Stimulated activated CD4-positive, alpha-beta T cell treated with anti-CD3 and anti-CD28 coated beads, TNF-alpha, amount 100 ng/mL, for 1 hour (primary cell): ENCODE measurements at places on chromosomes 1 and 21.
A peak's percentile ranks its signal among the peaks of the same experiment; 100 is the strongest.

DNA sequence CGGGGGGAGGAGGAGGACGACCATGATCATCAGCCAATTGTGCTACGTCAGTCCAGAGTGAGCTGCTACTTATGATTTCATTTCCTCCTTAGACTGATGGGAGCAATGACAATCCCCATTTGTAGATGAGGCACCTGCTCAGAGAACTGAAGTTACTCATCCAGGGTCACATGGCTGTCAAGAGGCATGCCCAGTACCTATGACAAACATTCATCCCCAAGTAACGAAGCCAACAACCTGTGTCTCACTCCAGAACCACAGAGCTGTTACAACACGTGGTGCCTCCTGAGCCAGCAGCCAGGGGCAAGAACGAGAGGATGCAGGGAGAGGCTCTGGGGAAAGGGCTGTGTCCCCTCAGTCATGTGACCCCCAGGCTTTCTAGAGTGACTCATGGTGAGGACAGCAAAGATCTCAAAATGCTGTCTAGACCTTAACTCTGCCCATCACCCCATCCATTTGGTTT lies 93.6 kb downstream of the SIM2 start:
- no peak for DNase-seq

GRCh38 chr1:99236756-99237155 lies 27.5 kb upstream of the PLPPR4 start:
- no peak for DNase-seq

DNA sequence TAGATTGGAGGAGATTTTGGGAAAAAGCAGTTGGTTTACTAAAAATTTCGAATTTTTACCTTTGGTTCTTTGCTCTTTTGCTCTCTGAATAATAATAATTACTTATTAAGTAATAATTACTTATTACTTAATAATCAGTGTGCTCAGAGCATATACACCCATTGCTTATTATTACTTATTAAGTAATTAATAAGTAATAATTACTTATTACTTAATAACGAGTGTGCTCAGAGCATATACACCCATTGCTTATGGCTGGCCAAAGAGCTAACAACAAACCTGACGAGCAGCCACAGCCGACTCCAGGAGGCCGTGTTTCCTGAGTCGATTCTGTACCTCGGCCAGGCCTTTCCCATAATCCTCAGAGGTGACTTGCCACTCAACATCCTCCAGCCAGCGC lies 20.5 kb downstream of the SPTA1 start:
- no peak for DNase-seq

DNA sequence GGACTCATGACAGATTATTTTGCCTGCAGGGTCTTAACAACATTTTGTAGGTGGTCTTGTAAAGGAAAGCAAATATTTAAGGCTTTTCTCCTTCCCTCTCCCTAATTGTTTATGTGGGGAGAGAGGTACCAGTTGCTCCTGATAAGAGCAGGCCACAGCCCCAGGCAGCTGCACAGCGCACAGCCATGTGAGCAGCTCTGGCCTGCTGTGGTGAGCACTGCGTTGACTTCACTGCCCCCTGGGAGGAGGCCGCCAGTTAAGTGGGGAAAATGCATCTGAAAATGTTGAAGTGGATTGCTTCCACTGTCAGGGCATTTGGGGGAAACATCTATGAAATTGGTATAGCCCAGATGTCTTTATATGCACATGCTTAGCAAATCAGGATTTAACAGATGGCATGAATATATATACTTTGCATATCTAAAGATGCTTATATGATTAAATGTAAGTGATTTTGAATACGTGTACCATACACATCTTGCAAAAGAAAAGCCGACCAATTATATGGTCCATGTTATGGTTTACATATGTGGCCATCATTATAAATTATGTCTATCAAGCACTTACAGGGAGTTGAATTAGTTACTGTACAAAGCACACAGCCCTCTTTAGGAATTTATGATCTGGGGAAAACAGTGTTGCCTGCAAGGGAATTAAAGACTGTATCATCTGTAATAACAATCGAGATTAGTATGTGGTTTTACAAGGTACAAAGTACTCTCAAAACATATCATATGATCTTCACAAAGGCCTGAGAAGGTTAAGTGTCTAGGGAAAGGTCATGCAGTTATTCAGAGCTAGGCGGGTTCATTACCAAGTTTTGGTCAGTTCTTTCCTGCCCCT lies 132.1 kb downstream of the RHOU start:
- no peak for DNase-seq

DNA sequence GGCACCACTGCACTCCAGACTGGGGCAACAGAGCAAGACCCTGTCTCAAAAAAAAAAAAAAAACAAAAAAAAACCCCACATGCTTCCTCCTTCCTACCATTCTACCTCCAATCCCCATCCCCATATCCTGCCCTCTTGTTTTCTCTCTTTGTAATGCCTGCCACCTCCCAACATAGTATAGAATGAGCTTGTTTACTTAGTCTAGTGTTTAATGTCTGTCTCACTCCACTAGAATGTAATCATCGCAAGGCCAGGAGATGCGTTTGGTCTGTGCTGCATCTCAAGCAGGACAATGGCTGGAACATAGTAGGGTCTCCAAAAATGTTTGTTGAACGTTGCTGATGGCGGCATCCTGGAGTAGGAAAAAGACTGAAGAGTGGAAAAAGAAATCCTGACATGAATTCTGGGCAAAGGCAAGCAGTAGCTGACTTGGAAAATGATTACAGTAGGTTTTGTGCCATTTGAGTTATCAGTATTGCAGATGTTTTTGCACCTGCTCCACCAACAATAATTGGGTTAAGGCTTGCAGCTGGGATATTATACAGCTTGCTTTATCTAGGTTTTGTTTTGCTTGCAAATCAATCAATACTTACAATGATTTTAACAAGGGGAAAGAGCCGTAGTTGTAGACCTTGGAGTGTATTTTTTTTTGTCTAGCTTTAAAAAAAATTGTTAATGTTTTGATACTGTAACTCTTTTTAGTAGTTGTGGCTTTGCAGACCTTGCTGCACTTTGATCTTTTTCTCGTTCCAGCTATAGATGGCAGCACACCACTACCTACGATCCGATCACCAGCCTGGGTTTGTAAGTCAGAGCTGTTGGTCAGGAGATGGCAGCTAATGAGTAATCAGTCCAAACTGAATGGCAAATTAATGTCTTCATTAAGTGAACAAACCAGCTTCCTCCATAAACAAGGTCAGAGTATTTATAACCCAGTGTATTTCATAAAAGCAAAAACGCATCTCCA lies 62.4 kb downstream of the BACH1 start:
- no peak for DNase-seq

- DNase-seq: no peak
These were observed 199.0 kb downstream of the LBR start for GRCh38 chr1:225228871-225229303.

DNA sequence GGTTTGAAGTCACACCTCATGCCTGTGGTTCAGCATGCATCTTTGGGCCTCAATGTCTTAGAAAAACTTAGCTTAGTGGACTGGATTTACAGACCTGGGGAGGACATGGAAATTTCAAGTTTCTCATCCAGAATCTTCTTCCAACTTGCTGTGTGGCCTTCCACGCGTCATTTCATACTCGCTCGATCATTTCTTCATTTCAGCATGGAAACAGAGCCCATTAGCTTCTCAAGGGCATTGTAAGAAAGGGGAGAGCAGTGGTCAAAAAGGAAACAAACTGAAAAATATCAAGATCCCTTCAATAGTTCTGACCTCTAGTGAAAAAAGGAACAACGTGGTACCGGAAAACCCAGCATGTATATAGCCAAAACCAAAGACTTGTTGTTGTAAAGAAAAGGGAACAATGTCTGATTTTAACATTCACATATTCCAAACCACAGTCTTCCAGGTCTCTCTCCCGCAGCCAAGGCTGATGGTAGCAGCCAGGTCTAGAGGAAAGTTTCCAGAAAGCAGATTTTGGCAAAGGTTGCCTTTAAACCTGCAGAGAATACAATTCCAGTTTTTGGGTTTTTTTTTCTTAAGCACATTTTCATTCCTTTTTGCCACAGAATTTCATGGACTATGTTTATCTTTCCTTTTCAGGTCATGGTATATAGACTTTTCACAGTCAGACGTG lies 97.0 kb upstream of the CDC42BPA start:
- no peak for DNase-seq

DNA sequence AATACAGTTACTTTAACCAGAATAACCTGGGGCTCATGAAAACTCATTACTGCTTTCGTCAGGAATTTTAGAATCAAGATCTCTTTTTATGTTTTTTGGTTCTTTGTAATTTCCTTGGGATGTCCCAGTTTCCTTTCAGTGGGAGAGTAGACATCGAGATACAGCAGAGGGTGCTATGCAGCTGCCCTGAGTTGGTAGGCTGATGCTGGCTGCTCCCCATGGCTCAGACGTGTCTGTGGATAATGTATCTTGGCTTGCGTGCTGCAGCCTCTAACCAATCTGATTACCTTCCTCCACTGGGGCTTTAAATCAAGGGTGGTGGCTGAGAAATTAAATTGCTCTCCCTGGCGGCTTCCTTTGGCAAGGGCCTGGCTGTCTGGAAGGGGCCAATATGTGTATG lies 253.7 kb downstream of the CACNA1E start:
- no peak for DNase-seq

GRCh38 chr1:184502161-184502560 lies 115.3 kb downstream of the C1orf21 start:
- DNase-seq: no peak

DNA sequence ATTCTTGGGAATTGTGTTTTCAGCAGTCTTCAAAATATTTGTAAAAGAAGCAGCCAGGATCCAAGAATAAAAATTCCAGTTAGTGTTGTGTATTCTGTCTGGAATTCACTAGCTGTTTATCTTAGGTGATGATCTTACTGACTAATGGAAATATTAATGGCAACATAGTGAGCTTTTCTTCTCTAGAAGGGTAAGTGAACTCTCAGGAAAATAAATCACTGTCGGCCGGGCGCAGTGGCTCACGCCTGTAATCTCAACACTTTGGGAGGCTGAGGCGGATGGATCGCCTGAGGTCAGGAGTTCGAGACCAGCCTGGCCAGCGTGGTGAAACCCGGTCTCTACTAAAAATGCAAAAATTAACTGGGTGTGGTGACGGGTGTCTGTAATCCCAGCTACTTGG lies 87.4 kb upstream of the KIF1B start:
- no peak for DNase-seq

GRCh38 chr1:65393347-65393746 lies 27.1 kb upstream of the LEPR start:
- no peak for DNase-seq

- no peak for DNase-seq
These were observed 40.2 kb upstream of the SOX13 start for GRCh38 chr1:204032642-204033235.

DNA sequence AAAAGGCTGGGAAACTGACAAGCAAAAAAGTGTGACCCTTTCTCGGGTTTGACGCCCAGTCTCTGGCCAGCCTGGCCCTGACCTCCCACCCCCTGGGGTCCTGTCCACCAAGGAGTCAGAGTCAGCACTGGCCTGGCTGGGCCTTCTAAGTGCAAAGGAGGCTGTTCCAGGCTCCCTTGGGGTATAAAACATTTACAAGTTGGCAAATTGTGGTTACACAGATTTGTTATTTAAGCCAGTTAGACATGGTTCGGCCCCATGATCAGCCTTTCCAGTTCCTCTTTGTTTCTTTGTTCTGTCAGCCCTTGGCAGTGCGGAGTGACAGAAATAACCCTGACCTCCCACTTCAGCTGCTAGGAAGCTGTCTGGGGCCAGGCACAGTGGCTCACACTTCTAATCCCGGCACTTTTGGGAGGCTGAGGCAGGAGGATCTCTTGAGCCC lies 161.6 kb upstream of the RAB4A start:
- no peak for DNase-seq

DNA sequence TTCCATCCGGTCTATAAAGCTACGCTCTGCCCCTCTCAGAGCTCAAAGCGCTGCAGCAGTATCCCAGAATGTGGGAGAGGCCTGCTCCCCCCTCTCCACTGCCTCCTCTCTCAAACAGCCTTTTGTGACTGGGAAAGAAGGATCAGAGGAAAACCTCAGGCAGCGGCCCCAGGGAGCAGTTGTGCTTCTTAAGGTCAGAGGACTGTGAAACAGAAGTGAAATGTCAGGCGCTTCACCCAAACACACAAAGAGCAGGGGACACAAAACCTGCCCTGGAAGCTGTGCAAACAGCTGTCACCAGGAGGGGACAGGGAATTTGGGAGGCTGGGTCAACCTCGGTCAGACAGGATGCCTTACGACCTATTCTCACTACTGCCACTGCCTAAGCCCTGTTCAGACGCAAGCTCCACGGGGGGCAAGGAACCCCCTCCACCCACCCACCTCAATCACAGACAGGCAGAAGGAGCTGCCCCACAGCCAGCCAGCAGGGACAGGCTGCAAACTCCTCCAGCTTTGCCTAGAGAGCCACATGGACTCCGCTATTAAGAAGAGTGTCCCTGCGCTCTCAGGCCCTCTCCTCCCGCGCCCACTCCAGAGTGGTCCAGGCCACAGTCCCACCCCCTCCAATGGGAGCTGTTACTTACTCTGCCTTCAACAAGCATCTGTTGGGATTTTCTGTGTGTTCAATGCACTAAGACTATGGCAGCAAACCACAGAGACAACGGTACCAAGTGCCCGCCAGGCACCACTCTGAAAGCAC lies 14.6 kb downstream of the SSBP3 start:
- no peak for DNase-seq

- DNase-seq: no peak
These were observed 66.1 kb downstream of the CYYR1 start for GRCh38 chr21:26506956-26507355.

- DNase-seq: no peak
These were observed 238.4 kb upstream of the POU3F1 start for GRCh38 chr1:38284953-38285352.

- DNase-seq: peak; percentile 95
These were observed 666 bp downstream of the HP1BP3 start for GRCh38 chr1:20786253-20787028.

DNA sequence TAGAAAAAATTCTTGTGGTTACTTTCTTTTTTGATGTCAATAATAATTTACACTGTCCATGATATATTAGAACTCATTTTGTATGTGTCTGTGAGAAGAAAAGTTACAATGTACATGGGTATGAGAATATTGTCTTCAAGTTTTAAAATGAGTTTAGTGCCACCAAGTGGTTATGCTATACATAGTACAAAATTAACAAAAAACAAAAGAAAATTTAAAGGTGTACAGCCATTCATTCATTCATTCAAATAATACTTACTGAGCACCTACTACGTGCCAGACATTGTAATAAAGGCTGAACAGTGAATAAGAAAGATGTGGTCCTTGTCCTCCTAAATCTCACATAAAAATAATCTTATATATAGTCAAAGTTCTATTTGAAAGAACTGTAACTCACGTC lies 27.7 kb downstream of the UCHL5 start:
- DNase-seq: no peak

DNA sequence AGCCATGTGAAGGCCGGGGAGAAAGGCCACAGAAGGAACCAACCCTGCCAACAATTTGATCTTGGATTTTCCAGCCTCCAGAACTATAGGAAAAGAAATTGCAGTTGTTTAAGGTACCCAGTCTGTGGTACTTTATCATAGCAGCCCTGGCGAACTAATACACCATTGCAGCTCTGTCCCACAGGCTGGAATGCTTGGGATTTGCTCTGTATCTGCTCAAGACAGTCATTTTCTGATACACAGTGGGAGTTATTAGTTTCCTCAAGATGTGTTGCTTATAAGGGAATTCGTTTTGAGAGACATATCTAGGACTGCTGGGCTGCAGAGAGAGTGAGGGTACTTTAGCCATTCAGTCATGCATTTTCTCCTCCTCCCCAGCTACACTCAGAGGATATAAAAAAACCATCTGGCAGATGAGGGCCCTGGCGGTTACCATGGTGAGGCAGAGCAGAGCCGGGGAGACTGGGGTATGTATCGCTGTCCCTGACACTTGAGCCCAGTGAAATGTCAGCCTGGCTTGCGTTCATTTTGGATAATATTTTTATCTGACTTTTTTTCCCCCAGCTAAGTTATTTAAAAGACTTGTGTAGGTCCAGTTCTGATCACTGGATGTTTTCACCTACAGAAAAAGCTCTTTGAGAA lies 104.6 kb downstream of the DIRAS3 start:
- DNase-seq: no peak
